Putamen (tissue), 1 donor: ENCODE measurements at places on chromosomes 6 and 20.

GRCh38 chr6:116424001-116424400 is 37.2 kb upstream of the CALHM6 start:
- no peak for DNase-seq

DNA sequence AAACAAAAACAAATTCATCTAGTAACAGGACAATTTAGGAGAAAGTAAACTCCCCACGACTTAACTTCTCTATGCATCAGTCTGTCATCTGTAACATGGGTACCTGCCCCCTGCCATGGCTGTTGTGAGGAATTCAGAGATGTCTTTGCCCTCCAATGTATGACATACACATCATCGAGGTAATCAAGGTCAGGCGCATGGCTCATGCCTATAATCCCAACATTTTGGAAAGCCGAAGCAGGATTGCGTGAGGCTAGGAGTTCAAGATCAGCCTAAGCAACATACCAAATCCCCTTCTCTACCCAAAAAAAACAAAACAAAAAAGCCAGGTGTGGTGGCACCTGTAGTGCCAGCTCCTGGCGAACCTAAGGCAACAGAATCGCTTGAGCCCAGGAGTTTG is 9.0 kb downstream of the EEF1A1 start:
- no peak for DNase-seq

- DNase-seq = no peak
These were observed 7.4 kb downstream of the TNFAIP3 start for GRCh38 chr6:137874204-137875057.

DNA sequence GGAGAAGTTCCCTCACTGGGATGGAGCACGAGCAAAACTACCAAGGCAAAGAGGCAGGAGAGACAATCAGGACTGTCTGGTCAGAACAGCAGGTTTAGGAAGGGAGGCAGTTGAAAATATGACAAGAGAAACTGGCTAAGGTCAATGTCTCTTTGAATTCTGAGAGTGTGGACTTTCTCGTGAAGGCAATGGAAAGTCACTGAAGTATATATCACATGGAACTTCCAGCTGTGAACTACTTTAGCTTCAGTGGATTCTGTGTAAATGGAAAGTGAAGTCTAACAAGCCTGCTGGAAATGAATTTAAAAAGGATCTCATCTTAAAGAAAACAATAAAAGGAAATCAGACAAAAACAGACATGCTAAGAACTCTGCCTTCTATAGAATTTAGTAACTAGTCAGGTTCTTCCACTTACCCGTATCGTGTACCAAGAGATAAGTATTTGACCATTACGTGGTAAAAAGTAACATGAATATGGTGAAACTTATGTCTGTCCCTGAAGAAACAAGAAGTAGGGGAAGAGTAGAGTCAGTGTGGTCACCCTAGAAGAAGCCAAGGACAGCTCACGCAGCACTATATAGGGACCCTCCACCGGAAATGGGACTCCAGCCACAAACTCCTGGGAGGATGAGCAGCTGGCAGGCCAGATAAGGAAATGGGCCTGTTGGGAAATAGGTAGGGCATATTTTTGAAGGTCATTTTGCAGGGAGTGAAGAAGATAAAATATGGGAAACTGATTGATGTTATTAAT is 123.4 kb downstream of the MAP7 start:
- no peak for DNase-seq

GRCh38 chr20:44993343-44993742 is 27.0 kb downstream of the STK4 start:
- no peak for DNase-seq

DNA sequence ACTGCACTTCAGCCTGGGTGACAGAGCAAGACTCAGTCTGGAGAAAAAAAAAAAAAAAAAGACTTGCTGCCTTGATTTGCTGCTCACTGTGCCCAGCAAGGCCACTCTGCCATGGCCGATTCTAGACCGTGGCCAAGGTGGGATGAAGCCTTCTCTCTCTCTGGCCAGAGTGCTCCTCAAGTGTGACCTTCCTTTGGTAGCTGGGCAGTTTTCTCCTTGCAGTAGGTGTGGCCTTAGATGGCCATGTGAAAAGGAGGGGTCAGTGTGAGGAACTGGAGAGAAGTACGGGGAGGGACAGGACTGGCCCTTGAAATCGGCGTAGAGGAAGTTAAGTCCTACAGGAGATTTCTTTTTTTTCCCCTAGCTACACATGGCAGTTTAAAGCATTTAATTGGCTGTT is 272.0 kb downstream of the ARID1B start:
- no peak for DNase-seq

DNA sequence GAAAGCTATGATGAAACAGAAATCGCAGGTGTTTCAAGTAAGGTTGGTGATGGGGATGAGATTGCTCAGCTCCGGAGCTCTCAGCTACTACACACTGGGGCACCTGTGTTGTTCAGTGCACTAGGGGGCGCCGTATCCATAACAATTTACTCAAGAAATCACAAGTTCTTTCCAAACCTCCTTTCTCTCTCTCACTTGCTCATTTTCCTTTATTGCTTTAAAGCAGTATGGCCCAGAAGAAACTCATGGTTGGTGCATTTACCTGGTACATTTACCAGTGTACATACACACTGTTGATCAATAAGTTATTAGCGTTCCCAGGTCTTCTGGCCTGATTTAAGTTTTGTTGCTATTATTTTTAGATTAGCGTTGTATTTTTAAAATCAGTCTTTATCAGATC is 235.2 kb upstream of the TAB2 start:
- DNase-seq = peak; percentile 68

GRCh38 chr20:13441388-13441787 is 197.3 kb downstream of the TASP1 start:
- DNase-seq = no peak

DNA sequence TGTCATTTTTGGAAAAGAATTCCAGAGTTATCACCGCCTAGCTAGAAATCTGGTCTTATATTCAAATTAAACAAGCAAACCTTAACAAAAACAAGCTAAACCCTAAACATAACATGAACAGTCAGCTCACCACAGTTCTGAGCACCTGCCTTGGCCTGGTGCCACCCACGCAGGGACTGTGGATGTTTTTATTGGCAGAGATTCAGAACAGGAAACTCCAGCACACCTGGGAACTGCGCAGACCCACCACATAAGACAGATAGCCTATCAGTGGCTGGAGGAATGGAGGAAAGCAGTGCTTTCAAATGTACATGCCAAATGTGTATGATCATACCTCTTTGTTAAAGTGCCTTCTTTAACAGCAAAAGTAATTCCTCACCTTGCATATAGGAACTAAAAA is 8.9 kb downstream of the SLC16A10 start:
- DNase-seq = no peak

GRCh38 chr6:143878272-143878760 is 14.0 kb downstream of the ZC2HC1B start:
- DNase-seq = no peak

GRCh38 chr20:59269411-59270025 is 30.9 kb upstream of the EDN3 start:
- no peak for DNase-seq

DNA sequence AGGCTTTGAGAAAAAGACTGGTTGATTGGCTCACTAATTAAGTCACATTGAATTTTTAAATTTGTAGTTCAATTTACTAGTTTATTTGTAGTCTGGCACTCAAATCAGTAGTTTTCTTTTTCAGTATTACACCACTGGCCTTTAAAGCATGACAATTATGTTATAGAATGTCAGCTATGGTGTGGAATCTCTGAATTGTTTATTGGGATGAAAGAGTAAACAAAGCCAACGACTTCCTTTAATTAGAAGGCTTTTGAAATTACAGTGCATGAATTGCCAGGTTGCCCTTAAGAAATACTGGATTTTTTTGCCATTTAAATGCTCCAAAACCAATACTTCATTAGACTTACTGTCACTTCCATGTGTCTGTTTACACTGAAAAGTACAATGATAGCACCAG is 426.9 kb upstream of the RNF217 start:
- DNase-seq = no peak

- DNase-seq = no peak
These were observed 53.6 kb downstream of the TAF4 start for GRCh38 chr20:62011938-62012534.

DNA sequence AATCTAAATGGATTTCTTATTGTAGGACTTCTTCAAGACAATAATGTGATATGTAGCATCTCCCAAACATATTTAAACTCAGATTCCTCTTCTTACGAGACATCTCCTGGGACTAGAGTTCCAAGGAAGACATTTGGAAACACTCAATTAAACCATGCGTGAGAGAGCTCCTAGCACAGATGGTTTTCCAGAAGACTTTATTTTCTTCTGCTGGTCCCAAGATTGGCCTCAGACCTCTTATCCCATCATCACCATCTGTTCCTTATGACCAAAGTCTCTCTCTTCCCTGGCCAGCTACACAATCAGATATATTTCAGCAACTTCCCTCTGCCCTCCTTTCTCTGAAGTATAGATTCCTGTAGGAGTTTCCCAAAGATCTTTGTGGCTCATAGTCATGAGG is 93.2 kb upstream of the JARID2 start:
- no peak for DNase-seq

DNA sequence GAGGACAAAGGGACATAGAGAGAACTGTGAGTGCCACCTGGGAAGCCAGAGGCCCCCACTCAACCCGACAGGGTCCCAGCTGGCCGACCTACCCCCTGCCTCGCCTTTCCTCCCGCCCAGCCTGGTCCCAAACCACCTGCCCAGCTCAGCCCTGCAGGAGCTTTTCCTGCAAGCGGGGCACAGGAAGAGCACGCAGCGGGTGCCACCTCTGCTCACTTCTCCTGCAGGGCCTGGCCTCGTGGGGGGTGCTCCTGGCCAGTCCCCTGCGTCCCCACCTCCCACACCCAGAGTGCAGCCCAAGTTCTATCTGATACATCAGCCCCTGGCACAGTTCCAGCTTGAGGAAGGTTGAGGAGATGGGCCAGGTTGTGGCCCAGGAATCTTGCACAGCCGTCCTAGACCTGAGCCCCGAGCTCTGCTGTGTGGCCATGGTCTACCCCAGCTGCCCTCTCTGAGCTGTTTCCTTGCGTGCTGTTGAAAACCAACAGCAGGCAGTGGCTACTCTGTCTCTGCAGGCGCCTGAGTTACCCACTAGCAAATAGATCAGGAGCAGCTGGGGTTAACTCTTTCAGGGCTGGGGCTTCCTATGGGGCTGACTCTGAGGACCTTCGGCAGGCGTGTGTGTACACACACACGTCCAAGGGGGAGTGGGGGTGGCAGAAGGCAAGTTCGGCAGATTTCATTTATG is 1.7 kb downstream of the NECAB3 start:
- DNase-seq = no peak

DNA sequence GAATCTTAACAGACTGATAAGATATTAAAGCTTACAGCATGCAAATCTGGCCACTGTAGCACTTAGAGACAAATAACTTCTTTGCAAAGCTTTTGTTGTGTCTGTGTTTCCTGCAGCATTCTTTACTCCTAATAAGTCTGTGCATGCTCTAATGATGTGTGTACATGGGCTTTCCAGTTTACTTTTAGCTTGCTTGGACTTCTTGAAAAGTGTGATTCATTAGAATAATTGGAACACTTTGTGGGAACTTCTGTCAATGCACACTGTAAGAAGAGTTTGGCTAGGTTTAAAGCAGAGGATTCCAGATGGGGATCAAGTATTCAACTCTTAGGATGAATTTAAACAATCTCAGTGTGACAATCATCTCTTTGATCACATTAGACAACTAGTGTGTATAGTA is 22.1 kb upstream of the TINAG start:
- DNase-seq = no peak

DNA sequence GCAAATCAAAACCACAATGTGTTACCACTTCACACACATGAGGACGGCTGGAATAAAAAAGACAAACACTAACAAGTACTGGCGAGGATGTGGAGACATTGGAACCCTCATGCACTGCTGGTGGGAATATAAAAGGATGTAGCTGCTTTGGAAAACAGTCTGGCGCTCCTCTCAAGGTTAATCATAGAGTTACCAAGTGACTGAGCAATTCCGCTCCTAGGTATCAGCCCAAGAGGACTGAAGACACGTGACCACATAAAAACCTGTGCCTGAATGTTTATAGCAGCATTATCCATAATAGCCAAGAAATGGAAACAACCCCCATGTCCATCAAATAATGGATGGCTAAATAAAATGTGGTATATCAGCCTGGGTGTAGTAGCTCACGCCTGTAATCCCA is 45.0 kb downstream of the VSTM2L start:
- DNase-seq = no peak
